ENCODE measurements at places on chromosomes 3 and 15.

- DNase-seq = peak; percentile 94
These were observed 77.1 kb downstream of the WDR76 start for GRCh38 chr15:43903864-43904290.

DNA sequence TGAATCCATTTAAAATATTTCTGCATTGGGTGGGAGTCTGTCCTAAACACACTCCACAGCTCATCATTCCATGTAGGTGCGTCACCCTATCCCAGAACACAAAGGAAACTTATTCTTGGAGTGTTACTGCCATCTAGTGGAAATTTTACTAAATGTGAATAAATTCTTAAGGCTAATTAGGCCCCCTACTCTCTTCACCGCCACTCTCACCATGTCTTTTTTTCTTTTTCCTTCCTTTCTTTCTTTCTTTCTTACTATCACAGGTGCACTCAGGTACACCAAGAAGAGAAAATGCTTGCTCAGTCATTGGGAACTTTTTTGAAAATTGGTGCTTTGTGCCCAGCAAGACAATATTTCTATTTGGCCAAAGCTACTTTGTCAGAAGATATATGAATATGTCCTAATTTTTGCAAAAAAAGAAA is 26.4 kb upstream of the ATP8B4 start:
- peak; percentile 7 for DNase-seq

GRCh38 chr15:66862940-66863335 is 160.9 kb downstream of the SMAD6 start:
- peak; percentile 77 for DNase-seq

GRCh38 chr3:42501681-42502428 is 588 bp upstream of the VIPR1 start:
- no peak for DNase-seq

DNA sequence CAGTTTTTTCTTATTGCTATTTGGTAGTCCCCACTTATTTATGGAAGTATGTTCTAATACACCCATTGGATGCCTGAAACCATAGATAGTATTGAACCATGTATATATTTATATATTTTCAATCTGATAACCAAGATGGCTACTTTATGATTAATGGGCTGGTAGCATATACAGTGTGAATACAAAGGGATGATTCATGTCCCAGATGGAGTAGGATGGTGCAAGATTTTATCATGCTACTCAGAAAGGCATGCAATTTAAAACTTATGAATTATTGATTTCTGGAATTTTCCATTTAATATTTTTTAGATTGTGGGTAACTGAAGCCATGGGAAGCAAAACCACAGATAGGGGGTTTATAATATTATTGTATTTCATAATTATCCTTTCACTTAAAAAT is 35.2 kb downstream of the AP4E1 start:
- DNase-seq = no peak

DNA sequence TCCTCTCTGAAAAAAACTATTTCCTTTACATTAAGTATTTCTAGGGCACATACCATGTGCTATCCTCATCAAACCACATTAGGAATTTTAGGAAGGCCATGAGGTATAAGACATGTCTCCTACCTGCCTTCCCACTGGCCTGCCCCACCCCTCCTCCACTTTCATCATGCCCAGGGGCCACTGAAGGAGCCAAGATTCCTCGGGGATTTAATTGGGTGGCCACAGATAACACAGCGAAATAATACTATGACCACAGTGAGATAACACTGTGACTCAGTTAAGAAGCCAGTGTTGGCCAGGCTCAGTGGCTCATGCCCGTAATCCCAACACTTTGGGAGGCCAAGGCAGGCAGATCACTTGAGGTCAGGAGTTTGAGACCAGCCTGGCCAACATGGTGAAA is 9.8 kb upstream of the BMF start:
- DNase-seq = no peak

Measured in H1 (cell line).